ENCODE measurements at places on chromosomes 6 and 20.
A peak's percentile ranks its signal among the peaks of the same experiment; 100 is the strongest.

GRCh38 chr6:121398127-121398526 is 37.3 kb upstream of the GJA1 start:
- DNase-seq: no peak

DNA sequence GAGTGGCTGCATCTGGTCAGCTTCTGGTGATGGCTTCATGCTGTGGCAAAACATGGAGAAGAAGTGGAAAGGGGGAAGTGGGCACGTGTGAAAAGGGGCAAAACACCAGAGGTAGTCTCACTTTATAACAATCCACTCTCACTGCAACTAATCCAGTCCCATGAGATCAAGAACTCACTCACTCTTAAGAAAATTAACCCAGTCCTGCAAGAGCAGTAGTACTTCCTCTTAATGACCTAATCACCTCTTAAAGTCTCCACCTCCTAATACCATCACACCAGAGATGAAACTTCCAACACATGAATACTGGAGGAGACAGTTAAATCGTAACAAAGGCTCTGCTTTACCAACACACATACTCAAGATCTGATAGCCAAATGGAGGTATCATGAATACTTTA is 152.6 kb downstream of the THEMIS start:
- no peak for DNase-seq

DNA sequence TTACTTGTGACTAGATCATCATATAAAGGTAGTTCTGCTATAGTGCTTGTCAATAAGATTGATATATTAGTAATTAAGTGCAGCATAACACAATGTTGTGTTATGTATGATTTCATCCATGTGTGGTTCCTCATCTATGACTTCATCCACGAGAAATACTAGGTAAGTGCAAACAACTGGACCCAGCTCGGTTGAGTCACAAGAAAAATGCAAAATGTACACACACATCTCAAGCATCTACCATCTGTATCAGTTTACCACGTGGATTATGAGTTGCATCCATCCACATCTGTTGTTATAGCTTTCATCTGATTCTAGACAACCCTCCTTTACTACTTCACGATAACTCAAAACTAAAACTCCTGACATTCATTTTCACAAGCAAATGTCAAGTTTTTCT is 517.0 kb upstream of the CITED2 start:
- no peak for DNase-seq

DNA sequence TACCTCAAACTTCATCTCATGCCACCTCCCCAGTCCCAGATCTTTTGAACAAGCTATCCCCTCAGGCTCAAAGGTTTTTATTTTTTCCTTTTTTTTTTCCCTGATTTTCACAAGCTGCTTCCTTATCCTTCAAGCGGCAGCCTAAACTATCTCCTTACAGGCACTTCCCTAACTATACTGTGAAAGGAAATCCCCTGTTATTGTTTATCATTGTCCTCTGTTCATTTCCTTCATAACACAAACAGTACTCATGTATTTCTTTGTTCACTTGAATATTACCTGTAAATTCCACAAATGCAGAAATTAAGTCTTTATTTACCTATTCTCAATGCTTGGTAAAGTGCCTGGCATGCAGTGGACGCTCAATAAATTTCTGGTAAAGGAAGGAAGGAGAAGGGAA is 48.9 kb downstream of the ME1 start:
- no peak for DNase-seq

DNA sequence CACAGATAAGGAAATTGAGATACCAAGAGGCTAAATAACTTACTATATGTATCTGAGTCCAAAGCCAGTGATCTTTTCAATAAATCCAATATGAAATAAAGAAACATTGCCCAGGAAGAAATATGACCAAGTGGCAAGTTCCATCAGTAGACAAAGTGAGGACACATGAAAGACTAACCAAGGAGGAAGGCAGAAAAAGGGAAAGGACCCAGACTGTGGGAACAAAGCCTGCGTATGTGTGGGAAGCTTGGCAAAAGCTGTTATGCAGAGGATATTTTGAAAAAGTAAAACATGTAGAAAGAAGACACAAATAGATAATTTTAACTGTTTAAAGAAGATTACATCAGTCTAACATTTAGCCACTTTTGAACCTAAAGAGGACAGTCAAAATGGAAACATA is 264.4 kb upstream of the PRDM1 start:
- no peak for DNase-seq

DNA sequence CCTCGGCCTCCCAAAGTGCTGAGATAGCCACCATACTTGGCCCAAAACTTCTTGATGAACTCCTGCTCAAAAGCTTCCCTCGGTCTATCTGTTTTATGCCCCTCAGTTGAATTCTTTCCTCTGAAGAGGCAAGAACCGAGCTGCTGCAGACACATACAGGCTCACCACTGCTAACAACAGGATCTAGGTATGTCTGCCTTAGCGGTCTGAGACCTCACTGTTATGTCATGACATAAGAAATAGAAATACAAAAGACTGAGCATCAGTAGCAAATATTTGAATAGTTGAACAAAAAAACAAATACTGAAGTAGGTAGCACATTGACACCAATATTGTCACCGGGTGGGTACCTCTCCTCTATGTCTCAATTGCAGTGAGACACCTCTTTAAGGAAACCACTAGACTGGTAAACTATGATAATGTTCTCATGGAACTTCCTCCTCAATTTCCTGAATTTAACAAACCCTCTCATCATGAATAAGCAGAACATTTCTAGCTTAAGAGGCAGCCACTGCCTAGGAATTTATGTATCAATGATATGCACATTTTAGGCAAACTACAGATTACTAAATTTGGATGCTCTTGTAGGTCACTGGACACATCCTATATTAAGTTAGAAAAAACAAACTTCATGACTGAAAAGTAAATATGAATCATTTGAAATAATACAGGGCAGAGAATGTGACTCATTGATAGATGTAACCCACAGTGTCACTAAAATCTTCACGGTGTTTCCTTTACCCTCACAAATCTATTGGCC is 9.4 kb upstream of the STXBP5 start:
- no peak for DNase-seq

GRCh38 chr6:167660944-167661551 is 165.7 kb upstream of the AFDN start:
- DNase-seq: no peak

DNA sequence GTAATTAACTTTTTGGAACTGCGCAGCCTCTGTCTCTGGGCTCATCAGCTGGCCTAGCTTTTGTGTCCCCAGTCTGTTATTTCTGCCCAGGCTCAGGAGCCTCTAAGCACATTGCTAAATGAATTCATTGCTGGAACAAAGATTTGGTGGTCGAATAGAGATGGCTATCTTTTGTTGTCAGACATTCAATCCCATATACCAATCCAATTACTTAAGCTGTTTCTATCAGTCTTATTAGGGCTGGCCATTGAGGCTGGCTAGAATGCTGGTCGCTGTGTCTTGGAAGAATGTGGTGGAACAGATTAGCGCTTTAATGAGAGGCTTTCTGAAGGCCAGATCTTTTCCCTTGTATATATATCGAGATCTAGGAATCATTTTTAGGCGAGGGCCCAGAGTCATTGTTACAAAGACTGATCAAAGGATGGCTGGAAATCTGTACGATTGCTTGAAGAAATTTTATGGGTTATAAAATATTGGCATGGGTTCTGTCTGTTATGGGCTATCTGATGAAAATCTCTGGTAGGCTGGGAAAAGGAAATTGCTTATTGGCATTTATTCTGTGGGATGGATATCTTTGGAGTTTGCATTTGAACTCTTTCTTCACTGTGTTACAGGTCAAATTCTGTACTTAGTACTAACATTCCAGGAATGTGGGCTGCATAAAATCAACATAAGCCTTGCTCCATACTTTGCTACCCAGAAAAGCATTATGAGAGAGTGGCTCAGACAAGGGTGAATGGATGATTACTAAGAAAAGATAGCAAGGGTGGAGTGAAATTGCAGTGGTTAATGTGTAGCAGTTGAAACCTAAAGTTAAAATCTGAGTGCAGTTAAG is 34.8 kb upstream of the JAG1 start:
- peak; percentile 84 for DNase-seq

DNA sequence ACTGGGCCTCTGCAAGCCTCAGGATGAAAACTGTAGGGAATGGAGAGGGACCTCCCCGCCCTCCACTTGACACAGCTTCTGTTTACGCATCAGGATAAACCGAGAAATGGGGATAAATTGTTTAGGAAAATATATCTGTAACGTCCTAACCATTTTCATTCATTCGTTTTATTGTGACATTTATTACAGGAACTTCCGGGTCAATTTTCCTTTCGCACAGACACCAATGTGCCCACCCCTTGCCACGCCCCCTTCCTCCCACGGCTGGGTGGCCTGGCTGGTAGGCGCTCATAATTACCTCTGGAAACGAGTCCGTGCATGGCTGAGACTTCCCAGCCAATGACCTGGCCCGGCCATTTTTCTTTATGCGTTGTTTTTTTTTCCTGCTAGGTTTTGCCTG is 96.1 kb downstream of the BMP7 start:
- DNase-seq: no peak

DNA sequence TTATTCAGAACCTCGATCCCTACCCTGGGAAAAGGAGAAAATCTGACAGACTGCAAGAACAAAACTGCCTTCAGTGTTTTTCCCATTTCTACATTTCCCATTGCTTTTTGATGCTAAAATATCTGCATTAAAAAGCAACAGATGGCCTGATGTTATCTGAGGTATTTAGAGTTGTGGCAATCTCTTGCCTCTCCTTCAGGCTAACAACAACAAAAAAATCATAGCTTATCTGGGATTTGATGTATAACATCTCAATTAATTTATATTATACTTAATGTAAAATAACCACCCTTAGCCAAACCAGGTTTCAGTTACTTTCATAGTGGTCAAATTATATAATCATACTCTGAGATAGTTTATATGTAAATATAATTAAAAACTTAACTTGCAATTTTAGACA is 15.8 kb upstream of the GABRR2 start:
- DNase-seq: no peak

DNA sequence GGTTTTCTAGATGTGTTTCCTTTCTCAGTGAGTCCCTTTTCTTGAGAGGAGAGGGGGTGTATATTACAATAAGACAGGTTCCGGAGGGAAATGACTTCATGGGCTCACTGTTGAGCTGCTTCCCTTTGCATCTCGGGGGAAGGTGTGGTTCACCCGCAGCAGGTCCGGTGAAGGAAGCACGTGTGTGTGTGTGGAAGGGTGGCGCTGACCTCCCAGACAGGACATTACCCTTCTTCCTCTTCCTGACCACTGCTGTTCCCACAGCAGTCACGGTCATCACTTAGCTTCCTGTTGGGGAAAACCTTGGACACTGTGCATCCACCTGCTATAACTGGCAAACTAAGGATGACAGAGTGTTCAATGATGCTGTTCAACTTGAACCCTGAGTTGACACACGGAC is 83.6 kb downstream of the PLEKHG1 start:
- no peak for DNase-seq

DNA sequence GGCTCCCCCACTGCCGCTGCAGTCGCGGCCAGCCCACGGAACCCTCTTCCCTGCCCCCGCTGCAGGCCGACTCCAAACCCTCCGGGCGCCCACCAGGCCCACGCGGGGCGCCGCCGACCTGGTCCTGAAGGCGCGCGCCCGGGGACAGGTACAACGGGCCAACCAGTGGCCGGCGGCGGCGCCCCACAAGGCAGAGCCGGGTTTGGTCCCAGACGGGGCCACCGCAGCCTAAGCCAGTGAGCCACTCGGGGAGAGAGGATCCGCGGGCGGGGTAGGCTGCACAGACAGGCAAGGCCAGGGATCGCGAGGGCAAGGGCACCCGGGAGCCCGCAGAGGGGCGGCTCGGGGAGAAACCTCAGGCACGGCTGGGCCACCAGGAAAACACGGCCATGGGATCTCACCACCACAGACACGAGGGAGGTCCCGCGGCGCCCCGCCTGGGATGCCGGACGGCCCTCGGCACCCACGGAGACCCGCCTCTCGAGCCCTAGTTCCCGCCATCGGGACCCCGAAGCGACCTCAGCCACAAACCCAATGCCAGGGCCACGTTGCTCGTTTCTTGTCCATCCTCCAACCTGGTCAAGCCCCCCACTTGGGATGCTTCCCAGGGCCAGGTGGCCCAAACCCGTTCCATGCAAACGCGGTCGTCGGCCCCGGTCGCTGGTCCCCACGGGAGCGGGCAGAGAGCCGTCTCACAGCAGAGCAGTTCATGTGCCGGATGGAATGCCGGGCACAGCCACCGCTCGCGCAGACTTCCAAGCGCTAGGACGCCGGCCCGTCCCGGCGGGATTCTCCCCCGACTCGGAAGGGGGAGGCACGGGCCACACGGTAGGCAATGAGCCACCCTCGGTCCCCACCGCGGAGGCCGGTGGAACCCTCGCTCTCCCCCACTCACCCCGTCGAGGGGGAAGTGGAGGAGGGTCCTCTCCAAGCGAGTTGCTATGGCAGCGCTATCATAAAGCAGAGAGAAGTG is 1956.6 kb upstream of the DEFB115 start:
- no peak for DNase-seq

DNA sequence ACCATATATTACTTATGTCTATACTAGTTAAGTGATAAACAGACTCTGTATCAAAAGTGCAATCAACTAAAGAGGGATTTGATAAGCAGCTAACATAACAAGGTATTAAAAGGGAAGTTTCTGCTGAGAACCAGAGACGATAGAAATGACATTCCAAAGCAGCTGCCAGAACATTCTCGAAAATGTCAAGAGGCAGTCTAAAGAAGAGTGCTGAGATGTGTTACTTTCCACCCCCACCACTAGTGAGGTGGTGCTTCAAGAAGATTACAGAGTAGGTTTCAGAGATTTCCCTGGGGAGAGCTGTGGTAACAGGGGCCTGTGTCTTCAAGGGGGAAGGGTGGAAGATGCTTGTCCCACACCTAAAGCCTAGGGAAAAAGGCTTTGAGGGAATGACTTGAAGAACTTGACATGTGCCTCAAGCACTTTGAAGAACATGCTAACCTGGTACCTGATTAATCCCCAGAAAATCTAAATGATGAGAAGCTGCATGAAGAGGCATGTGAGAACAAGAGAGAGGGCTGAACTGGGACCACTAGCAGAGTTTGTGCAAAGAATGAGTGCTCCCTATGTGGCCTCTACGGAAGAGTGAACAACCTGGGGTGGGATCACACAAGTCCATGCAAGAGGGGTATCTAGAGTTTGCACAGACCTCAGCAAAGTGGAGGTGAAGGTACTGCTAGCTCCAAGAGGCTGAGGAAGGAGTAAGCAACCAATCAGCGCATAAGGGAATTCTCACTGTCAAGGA is 5.0 kb downstream of the FAM184A start:
- no peak for DNase-seq

- no peak for DNase-seq
Measured at GRCh38 chr6:46733341-46733801, 1.8 kb downstream of the PLA2G7 start.

GRCh38 chr20:46599227-46599987 is 49.0 kb upstream of the OCSTAMP start:
- DNase-seq: no peak

GRCh38 chr6:119942078-119942752 is 592.7 kb upstream of the MAN1A1 start:
- DNase-seq: no peak

GRCh38 chr6:47159763-47160162 is 117.6 kb upstream of the ADGRF1 start:
- DNase-seq: no peak

GRCh38 chr6:25889877-25890853 is 16.1 kb upstream of the SLC17A3 start:
- DNase-seq: no peak
